ENCODE measurements at places on chromosomes 13 and 19.

DNA sequence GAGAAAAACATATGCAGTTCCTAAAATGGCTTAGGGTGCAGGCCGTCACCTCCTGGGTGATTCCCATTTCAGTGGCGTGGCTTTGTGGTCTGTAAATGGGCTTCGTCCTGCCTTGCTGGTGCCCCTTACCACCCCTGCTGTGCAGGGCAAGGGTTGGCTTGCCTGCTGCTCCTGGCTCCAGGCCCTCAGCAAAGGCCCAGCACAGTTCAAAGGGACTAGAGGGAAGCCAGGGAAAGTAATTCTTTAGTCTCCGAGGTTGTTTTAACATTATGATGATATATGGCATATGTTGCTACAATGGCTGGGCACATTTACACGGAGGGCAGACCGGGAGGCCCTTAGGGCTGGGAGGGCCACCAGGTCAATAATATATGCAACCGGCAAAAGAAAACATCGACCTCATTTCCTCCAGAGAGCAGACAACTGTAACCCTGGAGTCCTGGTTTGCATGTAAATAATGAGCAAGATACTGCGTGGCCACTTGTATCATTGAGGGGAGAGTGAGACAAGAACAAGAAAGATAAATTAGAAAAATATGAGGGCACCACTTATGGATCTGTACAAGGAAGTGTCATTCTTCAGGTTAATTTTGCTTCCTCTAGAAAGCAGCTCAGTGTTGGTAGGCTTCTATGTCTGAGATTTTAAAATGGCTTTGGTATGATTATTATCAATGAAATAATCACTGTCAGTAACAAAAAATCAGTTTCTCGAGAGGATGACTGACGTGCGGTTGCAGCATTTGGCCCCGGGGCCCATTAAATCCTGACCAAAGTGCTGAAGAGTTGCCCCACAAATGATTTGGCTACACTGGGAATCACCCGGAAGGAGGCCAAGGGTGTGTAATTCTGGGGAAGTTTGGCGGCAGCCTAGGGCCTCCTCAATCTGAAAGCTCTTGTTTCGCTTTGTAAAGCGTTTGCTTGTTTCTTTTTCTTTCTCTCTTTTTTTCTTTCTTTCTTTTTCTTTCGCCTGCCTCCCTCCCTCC, 32.8 kb upstream of the URI1 start:
- no peak for DNase-seq

GRCh38 chr19:2317756-2318155, 9.8 kb upstream of the LINGO3 start:
- no peak for DNase-seq

DNA sequence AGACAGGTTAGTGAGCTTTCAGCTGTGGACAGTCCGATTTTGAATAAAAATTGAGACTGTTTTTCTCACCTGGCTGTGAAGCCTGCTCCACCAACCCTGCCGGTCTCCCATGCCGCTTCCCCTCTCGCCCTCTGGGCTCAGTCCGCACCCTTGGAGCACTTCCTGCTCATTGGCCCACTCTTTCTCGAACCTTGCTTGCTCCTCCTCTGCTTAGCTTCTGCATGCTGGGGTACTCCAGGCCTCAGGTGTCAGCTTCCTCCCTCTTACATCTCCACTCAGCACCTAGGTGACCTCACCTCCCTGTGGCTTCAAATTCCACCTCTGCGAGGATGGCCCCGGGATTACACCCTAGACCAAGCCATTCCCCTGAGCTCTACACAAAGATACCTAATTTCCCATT, 39.6 kb downstream of the C13orf42 start:
- no peak for DNase-seq

- DNase-seq, result no peak
Measured at GRCh38 chr19:4372165-4373012, 28.0 kb downstream of the SH3GL1 start.

DNA sequence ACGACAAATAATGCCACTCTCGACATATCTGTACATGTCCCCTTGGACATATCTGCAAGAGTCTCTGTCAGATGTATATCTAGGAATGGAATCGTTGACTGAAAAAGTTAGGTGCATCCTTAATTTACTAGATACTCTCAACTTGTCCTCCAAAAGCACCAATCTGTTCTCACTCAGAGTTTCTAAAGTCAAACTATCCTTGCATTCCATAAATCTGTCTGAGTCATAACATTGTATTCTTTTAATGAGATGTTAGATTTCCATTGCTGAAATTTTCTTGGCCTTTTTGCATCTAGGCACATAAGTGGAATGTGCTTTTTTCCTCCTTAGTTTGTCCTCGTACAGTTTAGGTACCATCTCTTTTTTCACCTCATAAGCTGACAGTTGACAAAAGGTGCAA, 139.8 kb downstream of the PTPRS start:
- DNase-seq, result no peak

DNA sequence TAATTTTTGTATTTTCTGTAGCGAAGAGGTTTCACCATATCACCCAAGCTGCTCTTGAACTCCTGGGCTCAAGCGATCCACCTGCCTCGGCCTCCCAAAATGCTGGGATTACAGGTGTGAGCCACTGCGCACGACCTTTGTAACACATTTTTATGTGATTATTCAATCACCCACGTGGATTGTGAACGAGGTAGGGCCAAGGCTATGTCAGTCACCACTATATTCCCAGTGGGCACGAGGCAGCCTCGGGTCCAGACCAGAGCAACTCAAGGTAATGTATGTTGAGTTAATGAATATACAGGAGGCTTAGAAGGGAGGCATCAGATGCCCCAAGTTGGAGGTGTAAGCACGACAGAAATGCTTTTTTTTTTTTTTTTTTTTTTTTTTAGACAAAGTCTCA, 8.9 kb downstream of the PTGIR start:
- no peak for DNase-seq

DNA sequence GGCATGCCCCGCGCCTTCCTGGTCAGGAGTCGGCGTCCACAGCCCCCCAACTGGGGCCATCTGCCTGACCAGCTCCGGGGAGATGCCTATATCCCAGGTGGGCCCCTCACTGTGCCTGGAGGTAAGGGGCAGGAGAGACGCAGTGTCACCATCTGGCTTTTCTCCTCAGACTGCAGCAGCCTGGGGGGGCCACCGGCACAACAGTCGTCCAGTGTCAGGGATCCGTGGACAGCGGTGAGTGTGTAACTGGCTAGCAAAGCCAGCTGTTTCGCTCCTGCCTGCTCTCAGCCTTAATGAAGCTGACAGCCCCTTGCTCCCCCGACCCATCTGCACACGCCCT, 227 bp downstream of the OVOL3 start:
- no peak for DNase-seq

GRCh38 chr13:111897178-111897845, 169.6 kb upstream of the SOX1 start:
- no peak for DNase-seq

DNA sequence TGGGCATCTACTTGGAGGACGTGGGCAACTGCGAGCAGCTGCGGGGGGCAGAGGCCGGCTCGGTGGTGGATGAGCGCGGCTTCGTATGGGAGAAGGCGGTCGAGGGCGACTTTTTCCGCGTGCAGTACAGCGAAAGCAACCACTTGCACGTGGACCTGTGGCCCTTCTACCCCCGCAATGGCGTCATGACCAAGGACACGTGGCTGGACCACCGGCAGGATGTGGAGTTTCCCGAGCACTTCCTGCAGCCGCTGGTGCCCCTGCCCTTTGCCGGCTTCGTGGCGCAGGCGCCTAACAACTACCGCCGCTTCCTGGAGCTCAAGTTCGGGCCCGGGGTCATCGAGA, 10.3 kb upstream of the STRN4 start:
- DNase-seq, result no peak

DNA sequence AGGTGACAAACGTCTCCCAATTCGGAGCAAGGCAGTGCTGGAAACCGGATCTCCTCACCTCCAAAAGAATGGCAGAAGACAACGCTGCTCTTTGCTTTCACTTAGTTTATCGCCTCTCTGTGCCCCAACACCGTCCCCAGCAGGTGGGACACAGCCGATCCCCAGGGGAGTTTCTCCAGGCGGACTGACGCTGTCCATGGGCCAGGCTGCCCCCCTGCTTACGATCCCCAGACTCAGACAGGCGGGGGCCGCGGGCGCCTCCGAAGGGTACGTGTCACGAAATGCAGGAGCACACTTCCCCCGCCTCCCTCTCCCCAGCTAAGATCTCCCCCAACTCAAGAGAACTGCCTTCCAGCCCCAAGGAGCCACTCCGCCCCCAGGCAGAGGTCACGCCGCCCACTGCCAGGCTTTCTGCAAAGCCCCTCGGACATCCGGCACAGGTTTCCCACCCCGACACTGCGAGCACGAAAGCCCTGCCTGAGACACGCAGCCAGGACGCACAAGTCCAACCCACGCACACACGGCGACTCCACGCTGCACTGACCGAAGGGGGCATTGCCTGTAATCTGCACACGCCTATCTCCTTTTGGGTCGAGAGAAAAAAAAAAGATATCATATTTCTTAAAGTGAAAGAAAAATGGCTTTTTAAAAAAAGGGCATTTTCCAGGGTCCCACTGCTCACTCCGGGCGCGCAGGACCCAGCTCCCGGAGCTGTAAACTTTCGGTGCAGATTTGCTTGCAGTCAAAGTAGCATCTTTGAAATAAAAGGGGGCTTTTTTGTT, 2.0 kb downstream of the SPRY2 start:
- DNase-seq, result peak; percentile 60

- DNase-seq, result no peak
Measured at GRCh38 chr19:19276851-19277250, 3.8 kb upstream of the TM6SF2 start.

DNA sequence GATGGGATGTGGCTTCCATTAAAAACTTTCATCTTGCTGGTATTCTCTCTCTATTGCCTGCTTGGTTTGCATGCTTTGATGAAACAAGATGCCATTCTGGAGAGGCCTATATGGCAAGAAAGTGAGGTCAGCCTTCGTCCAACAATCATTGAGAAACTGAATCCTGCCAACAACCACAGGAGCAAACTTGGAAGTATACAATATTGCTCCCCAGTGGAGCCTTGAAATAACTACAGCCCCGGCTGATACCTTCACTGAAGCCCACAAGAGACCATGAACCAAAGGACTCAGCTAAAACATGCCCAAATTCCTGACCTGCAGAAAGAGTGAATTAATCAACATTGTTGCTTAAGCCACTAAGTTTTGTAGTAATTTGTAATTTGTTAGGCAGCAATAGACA, 82.5 kb upstream of the FGF14 start:
- DNase-seq, result no peak

DNA sequence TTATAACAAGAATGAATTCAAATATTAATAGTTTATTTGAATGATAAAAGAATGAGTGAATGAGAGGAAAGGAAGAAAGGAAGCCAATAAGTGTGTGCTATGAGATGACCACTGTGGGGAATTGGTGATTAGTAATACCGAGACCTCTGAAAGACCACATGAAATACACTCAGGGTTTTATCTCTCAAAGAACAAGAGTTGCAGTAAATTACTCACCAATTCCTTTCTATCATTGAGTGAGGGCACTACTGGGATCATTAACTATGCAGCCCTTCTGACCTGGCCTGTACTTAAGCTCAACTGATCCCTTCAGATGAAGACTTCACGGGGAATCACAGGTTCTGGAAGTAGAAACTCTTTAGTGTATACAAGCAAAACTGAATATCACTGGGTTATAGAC, 1636.1 kb downstream of the SLITRK5 start:
- no peak for DNase-seq

Data from nucleus accumbens (tissue), 56 donors.